ENCODE measurements at places on chromosomes 2 and 18. TPM values are rescaled to one million over a fixed set of nuclear protein-coding genes. Genes with fewer than 3 reads are reported as not detected.

The PDE1A gene
- not detected for total RNA-seq

DNA sequence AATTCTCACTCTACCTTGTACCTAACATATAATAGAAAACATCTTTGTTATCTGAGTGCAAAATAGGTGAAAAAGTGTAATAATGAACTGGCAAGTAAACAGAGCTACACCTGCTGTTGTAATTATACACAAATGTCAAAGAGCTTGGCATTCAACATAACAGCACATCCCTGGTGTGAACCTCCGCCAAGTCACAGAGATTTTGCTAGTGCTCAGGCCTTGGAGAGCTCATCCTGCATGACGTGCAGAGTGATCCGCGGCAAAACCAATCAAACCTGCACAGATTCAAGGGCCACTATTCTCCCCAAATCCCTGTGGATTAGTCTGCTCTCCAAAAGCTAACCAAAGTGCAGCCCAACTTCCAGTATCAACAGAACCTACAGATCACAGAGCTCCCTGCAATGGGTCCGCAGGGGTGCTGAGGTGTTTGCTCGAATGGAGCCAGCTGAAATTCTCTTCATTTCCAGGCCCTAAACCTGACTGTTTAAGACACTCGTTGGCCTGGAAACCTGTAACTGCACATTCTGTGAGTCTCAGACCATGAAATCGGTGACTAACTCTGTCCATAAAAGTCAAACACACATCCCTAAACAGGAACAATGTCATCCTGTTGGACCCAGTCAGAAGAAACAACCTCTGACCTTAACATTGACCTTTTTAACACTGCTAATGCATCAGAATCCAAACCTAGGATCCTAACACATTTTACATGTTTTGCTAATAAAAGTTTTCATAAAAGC, 111.8 kb downstream of the EPB41L3 start:
- DNase-seq, result no peak
- H3K27me3 ChIP-seq, result no peaks in the 10 kb centered on the region
- no peaks in the 10 kb centered on the region for H3K36me3 ChIP-seq
- H3K4me3 ChIP-seq, result no peak overlapping the region
- H3K4me1 ChIP-seq, result no peaks in the 10 kb centered on the region
- H3K27ac ChIP-seq, result no peak overlapping the region

The DHRS9 gene
- total RNA-seq, result 1.6 TPM

DNA sequence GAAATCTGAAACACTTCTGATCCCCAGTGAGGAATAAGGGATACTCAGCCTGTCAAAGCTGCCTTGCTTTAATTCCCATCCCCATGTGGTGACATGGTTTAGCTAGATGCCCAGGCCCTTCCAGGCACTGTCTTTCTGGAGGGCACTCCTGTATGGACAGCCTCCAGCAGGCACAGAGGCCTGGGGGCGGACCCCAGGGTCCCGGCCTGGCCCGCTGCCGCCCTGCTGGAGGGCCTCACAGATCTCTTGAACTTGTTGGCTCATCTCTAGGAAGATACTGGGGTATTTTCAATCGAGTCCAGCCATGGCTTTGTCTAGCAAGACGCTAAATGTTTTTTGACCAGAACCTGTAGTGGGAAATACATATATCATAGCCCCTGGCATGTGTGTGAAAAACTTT, 21.0 kb upstream of the CNNM3 start:
- no peak for DNase-seq
- no peak overlapping the region for H3K27ac ChIP-seq
- no peak overlapping the region for H3K4me3 ChIP-seq
- no peaks in the 10 kb centered on the region for H3K4me1 ChIP-seq
- H3K27me3 ChIP-seq, result no peaks in the 10 kb centered on the region

- no peak for DNase-seq
- no peak overlapping the region for H3K27ac ChIP-seq
- no peak overlapping the region for H3K4me3 ChIP-seq
- no peaks in the 10 kb centered on the region for H3K4me1 ChIP-seq
Measured at GRCh38 chr2:55966401-55967118, 43.0 kb upstream of the EFEMP1 start.

DNA sequence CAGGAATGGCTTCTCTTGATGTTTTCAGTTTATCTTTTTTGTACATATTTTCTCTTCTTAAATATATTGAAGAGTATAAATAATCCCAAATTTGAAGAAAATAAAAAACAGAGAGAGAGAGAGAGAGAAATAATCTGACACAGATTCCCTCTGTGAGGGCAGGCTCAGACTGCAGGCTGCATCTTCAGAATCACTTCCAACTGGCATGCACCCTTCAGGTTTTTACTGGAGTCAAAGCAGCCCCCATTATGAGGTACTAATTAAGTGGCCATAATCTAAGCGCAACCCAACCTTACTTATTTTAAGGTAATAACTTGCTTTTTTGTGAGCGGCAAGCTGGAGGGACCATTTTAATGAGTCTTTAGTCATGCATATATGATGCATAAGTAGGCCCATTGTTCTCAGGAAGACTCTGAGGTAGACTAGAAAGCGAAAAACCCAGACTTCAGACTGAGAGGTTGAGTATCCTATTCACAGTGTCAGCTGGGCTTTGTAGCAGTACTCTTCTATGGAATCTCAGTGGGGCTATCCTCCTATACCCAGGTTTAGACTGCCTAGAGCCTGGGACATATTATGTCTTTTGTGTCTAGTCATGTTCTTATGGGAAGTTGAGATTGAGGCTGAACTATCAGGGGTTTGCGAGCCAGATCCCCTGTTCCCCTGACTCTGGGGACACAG, 167.4 kb downstream of the SP3 start:
- H3K27ac ChIP-seq, result no peak overlapping the region
- H3K4me3 ChIP-seq, result no peak overlapping the region
- no peak for DNase-seq
- H3K4me1 ChIP-seq, result no peaks in the 10 kb centered on the region
- no peaks in the 10 kb centered on the region for H3K36me3 ChIP-seq

GRCh38 chr18:13556502-13556901, 169.9 kb downstream of the FAM210A start:
- H3K4me1 ChIP-seq, result peaks cover 20% of the 10 kb centered on the region
- H3K27me3 ChIP-seq, result no peaks in the 10 kb centered on the region
- H3K4me3 ChIP-seq, result no peak overlapping the region
- no peak overlapping the region for H3K27ac ChIP-seq

The SCN2A gene
- total RNA-seq, result not detected

The SERPINB13 gene
- total RNA-seq, result not detected

The RND3 gene
- not detected for total RNA-seq

DNA sequence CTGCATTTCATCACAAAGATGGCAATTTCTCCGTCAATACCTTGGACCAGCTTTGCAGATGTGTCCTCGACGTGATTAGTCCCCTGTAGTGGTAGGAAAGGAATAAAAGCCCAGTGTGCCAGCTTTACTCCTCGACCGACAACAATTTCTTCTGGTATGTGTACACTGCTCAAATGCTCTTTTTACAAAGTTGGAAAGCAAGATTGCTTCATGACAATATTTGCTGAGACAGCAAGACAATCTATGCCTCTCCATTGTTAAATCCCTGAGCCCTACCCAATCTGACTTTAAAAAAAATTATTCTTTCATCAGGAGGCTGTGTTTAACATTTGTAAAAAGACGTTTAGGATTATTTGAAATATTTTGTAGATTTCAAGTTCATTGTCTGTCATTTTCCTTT, 27.6 kb upstream of the ZEB2 start:
- no peak overlapping the region for H3K27ac ChIP-seq
- H3K27me3 ChIP-seq, result peaks cover 3% of the 10 kb centered on the region
- H3K4me1 ChIP-seq, result no peaks in the 10 kb centered on the region

DNA sequence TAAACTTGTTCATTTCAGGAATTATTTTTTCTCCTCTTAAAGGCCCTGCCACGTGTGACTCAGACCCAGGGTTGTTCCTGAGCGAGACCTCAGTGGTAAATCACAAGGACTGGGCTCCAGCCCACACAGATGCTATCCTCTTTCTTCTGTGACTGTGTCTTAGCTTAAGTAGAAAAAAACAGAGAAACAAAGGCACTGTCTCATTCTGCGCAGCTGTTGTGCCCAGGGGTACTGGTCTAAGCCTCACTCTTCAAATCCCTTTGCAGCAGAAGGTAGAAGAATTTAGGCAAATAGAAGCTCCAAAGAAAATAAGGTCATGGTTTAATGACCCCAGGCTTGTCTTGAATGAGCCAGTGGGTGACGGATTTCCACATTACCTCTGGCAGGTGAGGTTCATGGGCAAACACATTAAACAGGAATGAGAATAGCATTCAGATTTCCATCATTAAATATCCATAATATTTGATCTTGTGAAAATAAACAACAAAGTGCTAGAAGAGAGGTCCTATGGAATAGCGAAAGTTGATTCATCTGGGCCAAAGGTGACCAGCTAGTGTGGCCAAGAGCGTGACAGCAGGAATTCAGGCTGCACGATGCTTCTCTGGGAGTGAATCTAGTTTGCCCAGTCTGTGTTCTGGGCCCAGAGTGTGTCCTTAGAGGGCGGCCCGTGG, 63.3 kb downstream of the LIPG start:
- peaks cover 10% of the 10 kb centered on the region for H3K27me3 ChIP-seq
- H3K4me1 ChIP-seq, result no peaks in the 10 kb centered on the region
- H3K27ac ChIP-seq, result no peak overlapping the region
- DNase-seq, result no peak

DNA sequence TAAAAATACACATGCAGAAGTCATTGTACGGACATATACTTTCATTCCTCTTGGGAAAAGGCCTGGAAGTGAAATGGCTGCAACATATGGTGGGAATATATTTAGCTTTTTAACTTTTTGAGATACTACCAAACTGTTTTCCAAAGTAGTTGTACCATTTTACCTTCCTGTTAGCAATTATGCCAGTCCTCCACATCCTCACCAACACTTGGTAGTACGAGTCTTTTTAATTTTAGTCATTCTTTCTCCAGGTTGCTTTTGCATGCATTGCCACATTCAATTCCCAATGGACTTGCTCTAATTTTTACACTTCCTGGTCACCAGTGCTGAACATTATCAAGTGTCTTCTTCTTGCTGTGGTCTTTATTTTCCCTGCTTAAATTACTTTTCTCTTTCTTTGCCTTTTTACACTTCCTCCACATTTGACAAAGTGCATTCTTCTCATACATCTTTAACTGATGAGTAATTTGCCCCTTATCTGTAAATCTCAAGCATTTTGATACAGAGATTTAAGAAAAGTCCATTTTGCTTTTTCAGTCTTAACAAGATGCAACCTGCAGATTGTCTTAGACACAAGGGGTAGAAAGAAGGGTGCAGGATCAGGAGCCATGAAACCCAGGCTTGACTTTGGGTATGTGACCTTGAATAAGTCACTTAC, 14.5 kb downstream of the VIT start:
- no peak overlapping the region for H3K4me3 ChIP-seq
- H3K27ac ChIP-seq, result no peak overlapping the region
- peaks cover 2% of the 10 kb centered on the region for H3K27me3 ChIP-seq
- no peaks in the 10 kb centered on the region for H3K4me1 ChIP-seq

GRCh38 chr18:66136039-66136438, 385.2 kb downstream of the CDH7 start:
- no peak overlapping the region for H3K27ac ChIP-seq
- no peaks in the 10 kb centered on the region for H3K27me3 ChIP-seq
- no peak for DNase-seq
- no peaks in the 10 kb centered on the region for H3K4me1 ChIP-seq
- H3K4me3 ChIP-seq, result no peak overlapping the region

DNA sequence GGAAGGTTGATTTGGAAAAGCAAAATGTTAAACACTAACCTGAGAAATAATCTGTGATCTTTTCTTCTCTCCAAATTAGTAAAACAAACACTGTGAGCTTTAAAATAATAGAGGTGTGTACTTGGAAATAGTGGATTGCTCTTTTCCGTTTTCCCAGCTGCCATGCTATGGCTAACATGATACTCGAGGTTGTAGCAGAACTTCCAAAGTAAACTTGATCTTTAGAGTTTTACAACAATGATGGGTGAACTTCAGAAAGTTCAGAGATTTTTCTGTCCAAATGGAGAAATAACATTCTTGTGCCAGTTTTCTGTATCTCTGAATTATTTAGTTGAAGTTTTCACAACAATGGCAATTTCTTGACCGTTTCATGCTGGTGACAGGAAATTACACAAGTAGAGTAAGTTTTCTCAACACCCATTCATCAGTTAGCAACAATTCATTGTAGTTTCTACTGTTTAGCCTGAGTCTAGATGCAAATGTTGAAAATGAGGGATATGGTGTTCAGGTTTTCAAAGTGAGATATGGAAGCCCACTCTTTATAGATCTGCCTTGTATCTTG, 135.3 kb upstream of the CTAGE1 start:
- no peaks in the 10 kb centered on the region for H3K36me3 ChIP-seq
- no peak for DNase-seq
- H3K27ac ChIP-seq, result no peak overlapping the region
- H3K4me1 ChIP-seq, result no peaks in the 10 kb centered on the region

DNA sequence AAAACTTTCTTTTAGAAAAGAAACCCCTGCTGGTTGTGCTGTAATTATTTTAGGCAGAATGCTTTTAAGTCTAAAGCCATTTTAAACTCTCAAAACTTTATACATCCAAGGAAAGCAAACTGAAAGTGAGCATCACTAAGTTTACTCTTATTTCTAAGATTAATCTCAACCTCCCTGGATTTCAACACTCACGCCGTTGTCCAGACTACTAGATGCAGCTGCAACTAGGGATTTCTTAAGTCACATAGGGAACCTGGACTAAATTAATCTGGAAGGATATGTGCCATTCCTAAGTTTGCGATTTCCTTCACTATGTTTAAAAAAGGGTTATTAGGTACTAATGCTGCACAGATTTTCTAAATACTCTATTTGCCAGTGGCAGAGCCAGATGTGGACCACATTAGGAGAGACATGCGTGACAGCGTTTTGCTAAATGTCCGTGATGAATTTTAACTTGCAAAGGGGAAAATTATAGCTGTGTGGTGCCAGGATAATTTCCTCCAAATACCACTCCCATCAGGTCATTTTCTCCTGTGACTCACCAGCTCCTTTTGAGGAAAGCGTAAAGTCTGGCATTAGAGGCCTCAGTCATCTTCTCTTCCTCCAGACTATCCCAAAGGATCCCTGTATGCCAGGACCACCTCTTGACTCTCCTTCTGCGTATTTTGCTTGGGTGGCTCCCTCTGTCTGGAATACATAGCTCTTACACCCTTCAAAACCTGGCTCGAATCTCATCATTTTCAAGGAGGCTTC, 143.7 kb downstream of the ATL2 start:
- H3K36me3 ChIP-seq, result no peaks in the 10 kb centered on the region
- DNase-seq, result no peak
- no peaks in the 10 kb centered on the region for H3K4me1 ChIP-seq
- peaks cover 26% of the 10 kb centered on the region for H3K27me3 ChIP-seq
- no peak overlapping the region for H3K27ac ChIP-seq

The GCKR gene
- total RNA-seq, result not detected

The KCNG3 gene
- 0.10 TPM for total RNA-seq

- no peak overlapping the region for H3K4me3 ChIP-seq
- no peaks in the 10 kb centered on the region for H3K4me1 ChIP-seq
- peaks cover 5% of the 10 kb centered on the region for H3K27me3 ChIP-seq
- H3K36me3 ChIP-seq, result peaks cover 2% of the 10 kb centered on the region
Measured at GRCh38 chr2:173741759-173742158, 223.4 kb downstream of the SP3 start.

GRCh38 chr2:168158586-168158985, 88.8 kb downstream of the STK39 start:
- peaks cover 13% of the 10 kb centered on the region for H3K36me3 ChIP-seq
- H3K4me1 ChIP-seq, result peaks cover 19% of the 10 kb centered on the region
- no peak overlapping the region for H3K4me3 ChIP-seq
- no peak overlapping the region for H3K27ac ChIP-seq

Data from activated T-helper 1 cell treated with anti-CD3 and anti-CD28 coated beads, Interleukin-12 subunit alpha, Interleukin-12 subunit beta, Interleukin-2, Interleukin-4 antibody, amounts not matched to agents 30 ng/mL and 10 ng/mL and 1 ng/mL, durations not matched to agents 14 hours and 24 hours and 36 hours (primary cell).